ENCODE measurements at places on chromosomes 6 and 20. TPM values are rescaled to one million over a fixed set of nuclear protein-coding genes. Genes with fewer than 3 reads are reported as not detected.

COL11A2 gene
- total RNA-seq, result under 0.01 TPM

OXT gene
- total RNA-seq, result not detected

FAM229B gene
- total RNA-seq, result 18.0 TPM

CST2 gene
- total RNA-seq, result not detected

HLA-DQA1 gene
- total RNA-seq, result not detected

CNKSR3 gene
- total RNA-seq, result 4.7 TPM

HEY2 gene
- 0.32 TPM for total RNA-seq

SLA2 gene
- not detected for total RNA-seq

SLC22A7 gene
- not detected for total RNA-seq

SIGLEC1 gene
- not detected for total RNA-seq

CCM2L gene
- total RNA-seq, result not detected

BPIFA1 gene
- not detected for total RNA-seq

FRS3 gene
- total RNA-seq, result 1.3 TPM
